Cerebellar nuclear complex (tissue), 1 donor: ENCODE measurements at places on chromosomes 1 and 21.

DNA sequence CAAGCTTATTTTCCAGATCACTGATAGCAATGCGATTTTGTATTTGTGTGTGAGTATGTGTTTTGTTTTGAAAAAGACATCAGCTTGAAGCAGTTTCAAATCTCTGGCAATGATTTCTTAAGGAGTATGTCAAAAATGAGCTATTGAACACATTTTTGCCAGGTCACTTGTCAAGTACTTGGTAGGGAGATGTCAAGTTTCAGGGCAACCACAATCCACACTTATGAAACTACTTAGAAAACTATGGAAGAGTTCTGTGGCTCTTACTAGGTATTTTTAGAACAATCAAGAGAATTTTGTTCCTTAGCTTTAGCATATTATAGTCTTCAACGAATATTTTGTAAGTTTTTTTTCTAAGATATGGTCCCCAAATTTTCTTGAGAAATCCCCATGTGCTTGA, 318.8 kb upstream of the ZRANB2 start:
- DNase-seq: no peak

- DNase-seq: no peak
Observed at GRCh38 chr1:32761936-32762335, 55.2 kb downstream of the YARS1 start.

DNA sequence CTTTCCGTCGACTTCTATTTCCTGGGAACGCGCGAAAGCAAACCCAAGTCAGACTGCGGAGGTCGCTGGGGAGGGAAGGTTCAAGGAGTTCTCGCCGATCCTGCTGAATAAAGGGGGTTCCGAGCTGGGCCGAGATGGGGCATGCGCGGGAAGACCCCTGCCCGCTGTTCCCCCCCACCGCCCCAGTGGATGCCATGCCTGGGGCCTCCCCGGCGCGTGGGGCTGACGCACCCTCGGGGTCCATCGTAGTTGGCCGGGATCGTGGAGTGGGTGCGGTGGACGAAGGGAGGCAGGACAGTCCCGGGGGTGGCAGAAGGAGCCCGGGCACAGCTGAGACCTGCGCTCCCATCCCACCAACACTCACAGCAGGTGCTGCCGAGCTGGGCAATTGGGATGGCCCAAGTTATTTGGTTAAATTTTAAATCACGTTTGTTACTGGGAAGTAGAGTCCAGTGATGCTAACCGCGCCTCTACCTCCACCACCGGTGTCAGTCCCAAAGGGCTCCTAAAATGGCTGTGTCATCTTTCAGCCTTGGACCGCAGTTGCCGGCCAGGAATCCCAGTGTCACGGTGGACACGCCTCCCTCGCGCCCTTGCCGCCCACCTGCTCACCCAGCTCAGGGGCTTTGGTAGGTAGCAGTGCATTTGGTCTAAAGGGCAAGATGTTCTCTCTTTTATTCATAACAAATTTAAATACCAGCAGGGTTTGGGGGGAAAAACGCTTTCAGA, 801 bp downstream of the MX1 start:
- DNase-seq: no peak

GRCh38 chr1:232009741-232010140, 383.2 kb downstream of the DISC1 start:
- DNase-seq: no peak

GRCh38 chr1:213089924-213090677, 39.1 kb downstream of the RPS6KC1 start:
- DNase-seq: no peak

DNA sequence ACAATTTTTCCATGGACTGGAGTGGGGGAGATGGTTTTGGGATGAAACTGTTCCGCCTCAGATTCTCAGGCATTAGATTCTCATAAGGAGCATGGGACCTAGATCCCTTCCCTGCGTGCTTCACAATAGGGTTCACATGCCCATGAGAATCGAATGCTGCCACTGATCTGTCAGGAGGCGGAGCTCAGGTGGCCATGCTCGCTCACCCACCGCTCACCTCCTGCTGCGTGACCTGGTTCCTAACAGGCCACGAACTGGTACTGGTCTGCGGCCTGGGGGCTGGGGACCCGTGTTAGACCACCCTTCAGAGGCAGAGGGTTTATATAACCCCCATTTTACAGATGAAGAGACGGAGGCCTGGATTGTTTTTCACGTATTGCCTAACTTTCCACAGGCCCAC, 16.3 kb upstream of the SRSF4 start:
- no peak for DNase-seq

GRCh38 chr1:185690527-185690926, 43.7 kb upstream of the HMCN1 start:
- DNase-seq: no peak

GRCh38 chr1:214427871-214428277, 123.5 kb downstream of the PTPN14 start:
- DNase-seq: no peak

DNA sequence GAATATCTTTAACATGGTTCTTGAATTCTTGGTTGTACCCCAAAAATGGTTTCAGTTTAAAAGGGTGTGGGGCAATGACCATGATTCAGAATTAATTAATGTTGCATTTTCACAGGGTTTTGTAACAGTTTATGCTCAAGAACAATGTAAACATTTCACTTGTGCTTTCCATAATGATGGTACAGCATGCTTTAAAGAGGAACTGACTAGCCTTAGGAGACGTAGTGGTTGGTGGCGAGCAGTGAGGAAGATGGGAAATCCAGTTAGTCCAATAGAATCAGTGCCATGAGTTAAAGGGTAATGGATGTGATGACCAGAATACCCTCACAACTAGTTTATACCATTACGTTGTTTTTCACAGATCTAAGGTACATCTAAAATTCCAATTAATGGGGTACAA, 138.0 kb downstream of the HS2ST1 start:
- DNase-seq: no peak

DNA sequence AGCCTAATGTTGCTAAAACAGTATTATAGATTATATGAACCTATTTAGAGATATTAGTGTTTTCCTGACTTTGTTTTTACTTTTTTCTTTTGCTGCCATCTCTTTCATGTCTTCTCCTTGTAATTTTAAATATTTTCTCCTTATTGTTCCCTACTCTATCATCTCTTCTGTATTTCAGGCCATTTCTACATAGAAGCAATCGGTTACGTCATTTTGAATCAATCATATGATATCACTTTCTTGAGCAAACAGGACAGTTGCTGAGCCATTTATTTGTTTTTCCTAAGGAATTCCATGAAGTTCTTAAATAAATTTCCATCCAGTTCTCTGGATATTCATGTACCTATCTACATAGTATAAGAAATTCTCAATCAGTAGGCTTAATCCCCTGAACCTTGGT, 287.2 kb downstream of the NUF2 start:
- no peak for DNase-seq

DNA sequence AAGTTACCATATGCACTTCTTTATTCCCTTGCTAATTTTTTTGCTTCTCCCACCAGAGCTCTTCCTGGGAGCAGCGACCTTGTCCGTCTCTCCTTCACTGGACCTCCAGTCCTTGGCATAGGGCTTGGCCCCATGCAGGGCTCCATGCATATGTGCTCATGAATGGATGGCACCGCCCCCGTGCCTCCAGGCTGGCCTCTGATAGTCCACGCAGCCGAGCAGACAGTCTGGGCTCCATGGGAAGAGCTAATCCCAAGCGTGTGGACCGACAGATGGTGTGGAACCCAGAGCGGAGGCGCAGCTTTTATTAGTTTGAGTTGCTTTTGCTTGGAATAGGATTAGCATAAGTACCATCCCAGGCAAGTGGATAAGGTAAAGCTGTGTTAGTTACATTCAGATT, 41.8 kb downstream of the CDCP2 start:
- DNase-seq: no peak
